ENCODE measurements at places on chromosomes 3 and 15.

- peak; percentile 74 for DNase-seq
Observed at GRCh38 chr3:67349551-67350174, 304.7 kb downstream of the SUCLG2 start.

DNA sequence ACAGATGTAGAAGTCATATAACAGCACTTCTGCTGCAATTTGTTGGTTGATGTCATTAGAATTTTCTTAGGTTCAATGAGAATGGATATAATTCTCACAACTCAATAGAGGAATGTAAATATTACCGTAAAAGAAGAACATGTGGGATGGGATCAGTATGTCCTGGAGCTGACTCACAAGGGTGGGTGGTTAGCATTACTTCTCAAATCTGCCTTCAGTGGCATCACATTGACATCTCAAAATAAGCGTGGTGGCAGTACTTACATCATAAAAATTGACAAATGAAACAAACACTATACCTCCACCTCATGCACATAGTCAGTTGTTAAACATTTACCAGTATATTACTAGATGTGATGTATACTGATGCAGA is 1068.0 kb upstream of the CADM2 start:
- no peak for DNase-seq

DNA sequence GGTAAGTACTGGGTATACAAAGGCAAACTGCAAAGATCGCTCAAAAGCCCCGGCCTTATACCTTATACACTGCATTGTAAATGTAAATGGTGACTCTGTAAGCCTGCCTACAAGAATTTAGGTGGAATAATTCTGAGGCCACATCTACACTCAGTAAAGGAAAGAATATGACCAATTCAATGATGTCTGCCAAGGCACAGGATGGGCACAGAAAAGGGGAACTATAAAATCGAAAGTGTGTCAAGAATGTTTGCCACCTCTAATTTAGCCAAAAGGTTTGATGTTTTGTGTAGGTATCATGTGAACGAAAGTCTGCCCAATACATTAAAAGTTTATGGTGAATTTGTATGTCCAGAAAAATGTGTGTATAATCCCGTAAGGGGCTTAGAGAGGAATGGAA is 96.1 kb downstream of the FOXP1 start:
- no peak for DNase-seq

DNA sequence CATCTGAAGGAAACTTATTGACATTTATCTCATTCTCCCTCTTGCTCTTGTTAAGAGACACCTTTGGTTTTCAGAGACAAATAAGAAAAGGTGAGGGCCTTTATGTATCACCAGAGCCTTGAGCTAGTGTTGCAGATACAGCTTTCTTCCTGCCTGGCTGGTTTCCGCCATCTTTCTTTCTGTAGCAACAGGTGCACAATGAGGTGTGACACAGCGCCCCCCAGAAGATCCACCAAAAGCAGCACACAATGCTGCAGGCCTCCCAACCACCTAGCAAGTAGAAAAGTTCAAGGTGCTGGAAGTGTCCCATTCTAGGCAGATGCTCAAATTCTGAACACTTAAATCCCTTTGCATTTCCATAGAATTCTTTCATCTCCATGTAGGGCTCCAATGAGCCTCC is 106.6 kb downstream of the FOXP1 start:
- DNase-seq = no peak

DNA sequence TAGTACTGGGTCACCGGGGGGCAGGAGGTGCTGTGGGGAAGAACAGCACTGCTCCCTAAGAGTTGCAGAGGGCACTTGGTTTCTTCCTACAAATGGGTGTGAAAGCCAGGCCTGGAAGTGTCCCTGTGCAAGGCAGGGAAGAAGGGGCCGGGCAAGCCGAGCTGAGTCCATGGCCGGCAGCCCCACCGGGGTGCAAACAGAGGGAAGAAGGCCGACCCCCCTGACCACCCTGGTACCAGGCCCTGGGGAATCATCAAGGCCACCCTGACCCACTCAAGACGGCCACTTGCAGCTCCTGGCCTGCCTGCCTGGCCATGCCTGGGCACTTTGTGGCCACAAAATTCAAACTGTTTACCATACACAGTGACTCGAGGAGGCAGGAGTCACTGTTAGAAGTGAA is 8.7 kb upstream of the DNAJB8 start:
- no peak for DNase-seq

- no peak for DNase-seq
Observed at GRCh38 chr3:121998611-121999473, 23.2 kb downstream of the ILDR1 start.

DNA sequence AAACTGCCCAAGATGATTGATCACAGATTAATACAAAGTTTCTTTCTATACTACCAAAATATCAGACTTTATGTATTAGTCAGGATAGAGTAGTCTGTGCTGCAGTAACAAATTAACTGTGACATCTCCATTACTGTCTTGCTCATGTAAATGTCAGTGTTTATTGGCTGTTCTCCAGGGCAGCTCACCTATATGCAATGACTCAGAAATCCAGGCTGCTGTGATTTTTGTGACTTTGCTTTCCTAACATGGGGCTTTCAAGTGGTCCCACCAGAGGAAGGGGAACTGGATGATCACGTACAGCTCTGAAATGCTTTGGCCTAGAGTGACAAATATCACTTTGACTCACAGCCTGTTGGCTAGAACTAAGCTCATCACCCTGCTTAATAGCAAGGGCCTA is 12.9 kb downstream of the PLS1 start:
- DNase-seq = no peak

GRCh38 chr15:99180086-99180963 is 69.1 kb downstream of the TTC23 start:
- no peak for DNase-seq

GRCh38 chr3:146313031-146313745 is 62.3 kb upstream of the PLSCR4 start:
- DNase-seq = no peak

DNA sequence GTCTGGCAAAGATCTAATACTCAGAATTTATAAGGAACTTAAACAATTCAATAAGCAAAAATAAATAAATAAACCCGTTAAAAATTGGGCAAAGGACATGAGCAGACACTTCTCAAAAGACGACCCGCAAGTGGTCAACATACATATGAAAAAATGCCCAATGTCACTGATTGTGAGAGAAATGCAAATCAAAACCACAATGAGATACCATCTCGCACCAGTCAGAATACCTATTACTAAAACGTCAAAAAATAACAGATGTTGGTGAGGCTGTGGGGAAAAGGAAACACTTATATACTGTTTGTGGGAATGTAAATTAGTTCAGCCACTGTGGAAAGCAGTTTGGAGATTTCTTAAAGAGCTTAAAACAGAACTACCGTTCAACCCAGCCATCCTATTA is 188.0 kb upstream of the MRPL3 start:
- no peak for DNase-seq

DNA sequence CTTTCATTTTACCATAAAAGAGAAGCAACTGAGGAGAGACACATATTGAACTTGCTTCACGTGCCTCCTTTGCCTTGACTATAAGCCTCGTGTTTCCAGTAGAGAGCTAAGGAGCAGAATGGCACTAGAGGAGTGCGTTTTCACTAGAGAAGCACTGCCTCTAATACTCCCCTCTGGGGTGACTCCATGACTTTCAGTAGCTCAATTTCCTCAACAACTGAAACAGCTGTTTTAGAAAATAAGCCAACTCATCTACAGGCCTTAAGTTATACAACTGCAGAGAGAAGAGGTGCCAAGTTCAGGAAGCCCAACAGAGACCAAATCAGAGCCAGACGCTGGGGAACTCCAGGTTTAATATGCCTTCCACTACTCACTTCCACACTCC is 1.9 kb downstream of the UBP1 start:
- DNase-seq = peak; percentile 37

GRCh38 chr15:78291698-78292097 is 7.7 kb downstream of the SKIC8 start:
- peak; percentile 73 for DNase-seq
